CD4-positive, alpha-beta T cell treated with Interleukin-6 at 100 ng/mL for 8 hours (primary cell): ENCODE measurements at places on chromosomes 5 and 9.
A peak's percentile ranks its signal among the peaks of the same experiment; 100 is the strongest.

DNA sequence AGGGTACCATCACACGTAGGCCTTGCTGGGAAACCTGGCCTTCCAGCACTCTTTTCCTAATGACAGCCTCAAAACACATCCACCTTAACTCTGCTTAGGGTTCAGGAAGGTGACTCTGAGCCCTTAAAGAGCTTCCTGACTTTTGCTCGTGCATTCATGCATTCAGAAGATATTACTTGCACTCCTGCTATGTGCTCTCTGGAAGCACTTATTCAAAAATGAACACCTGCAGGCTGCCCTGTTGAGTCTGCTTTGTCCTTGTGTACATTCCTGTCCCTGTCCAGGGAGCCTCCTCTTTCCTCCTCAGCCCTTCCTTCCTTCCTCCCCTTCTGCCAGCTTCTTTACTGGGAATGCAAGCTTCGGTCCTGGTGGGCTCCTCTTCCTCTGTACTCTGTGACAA lies 61.5 kb downstream of the SPRY4 start:
- DNase-seq, result no peak

GRCh38 chr9:133050781-133051180 lies 11.0 kb upstream of the CEL start:
- no peak for DNase-seq

GRCh38 chr5:91219091-91219802 lies 163.9 kb downstream of the ARRDC3 start:
- DNase-seq, result no peak

- no peak for DNase-seq
Measured at GRCh38 chr5:129174480-129174879, 79.9 kb downstream of the ISOC1 start.

GRCh38 chr5:10789021-10789420 lies 28.0 kb upstream of the DAP start:
- DNase-seq, result no peak

DNA sequence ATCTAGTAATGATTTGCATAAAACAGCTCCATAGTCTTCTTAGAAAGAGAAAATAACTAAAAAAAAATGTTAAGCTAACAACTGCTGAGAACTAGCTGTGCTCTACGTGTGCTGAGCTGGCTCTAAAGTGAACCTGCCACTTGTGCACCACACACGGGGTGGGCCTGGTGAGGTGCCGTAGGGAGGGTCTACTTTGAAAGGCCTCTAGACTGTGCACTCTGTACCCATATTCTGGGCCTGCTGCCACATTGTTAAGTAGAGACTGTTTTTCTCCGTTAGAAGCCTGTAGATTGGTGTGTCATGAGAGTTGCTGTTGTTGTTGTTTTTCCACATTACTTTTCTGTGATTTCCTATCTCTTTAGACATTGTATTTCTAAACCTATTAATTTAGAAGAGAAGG lies 93.9 kb downstream of the CD180 start:
- DNase-seq, result no peak

DNA sequence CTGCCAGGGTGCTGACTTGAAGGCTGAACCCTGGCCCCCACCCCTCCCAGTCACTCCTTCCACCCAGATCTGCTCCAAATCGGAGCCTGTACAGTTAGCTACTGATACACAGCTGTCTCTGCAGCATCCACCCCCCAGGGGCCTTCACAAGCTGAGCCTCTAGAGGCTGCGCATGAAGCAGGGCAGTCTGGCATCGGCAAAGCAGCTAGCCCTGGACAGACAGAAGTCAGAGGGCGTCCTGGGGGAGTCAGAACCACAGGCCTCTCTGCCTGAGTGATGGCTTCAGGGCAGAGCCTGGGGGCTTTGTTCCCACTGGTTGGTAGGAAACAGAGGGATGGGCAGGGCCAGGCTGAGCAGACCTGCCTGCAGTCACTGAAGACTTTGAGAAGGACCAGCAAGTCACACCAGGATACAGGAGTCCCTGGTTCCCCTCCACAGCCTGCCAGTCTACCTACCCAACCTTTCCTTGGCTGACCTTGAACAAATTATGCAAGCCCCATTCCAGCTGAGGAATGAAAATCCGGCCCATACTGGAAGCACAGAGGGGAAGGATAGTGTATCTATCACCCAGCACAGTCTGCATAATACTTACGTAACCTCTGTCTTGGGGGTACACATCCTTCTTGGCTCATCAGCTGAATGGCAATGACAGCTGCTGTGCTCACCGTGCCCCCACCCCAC lies 8.8 kb downstream of the VDAC1 start:
- DNase-seq, result no peak

GRCh38 chr5:178279723-178280438 lies 47.3 kb upstream of the PHYKPL start:
- peak; percentile 37 for DNase-seq

- DNase-seq, result no peak
Measured at GRCh38 chr9:123031963-123032362, 1.5 kb upstream of the GPR21 start.

GRCh38 chr5:4781299-4781698 lies 358.8 kb upstream of the ADAMTS16 start:
- DNase-seq, result no peak

GRCh38 chr5:10668697-10669096 lies 92.3 kb downstream of the DAP start:
- DNase-seq, result no peak

GRCh38 chr5:93378073-93378472 lies 202.9 kb downstream of the NR2F1-AS1 start:
- DNase-seq, result no peak

DNA sequence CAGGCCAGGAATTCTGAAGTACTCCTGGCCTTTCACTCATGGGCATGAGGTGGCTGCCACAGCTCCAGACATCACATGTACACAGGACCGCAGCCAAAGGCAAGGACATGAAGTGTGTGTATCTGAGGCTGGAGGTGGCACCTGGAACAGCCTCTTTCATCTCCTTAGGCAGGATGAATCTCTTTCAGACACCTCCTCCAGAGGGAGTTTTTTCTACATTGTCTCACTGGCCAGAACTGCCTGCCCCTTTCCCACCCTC lies 142.8 kb downstream of the BARX1 start:
- no peak for DNase-seq

DNA sequence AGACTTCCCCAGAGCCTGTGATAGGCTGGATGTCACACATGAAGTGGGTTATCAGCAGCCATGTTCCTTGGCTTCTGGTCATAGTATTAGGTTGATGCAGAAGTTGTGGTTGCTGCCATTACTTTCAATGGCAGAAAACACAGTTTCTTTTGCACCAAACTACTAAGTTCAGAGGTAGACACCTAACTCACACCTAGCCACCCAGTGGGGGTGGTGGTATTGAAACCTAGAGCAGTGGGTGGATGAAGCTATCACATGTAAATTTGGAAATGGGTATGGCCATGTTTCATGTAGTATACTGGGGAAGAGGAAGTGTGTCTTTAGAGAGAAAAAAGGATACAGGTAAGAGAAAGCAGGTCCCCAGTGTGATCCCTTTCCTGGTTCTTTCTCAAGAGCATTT lies 347.9 kb upstream of the SEMA6A start:
- DNase-seq, result no peak
